ENCODE measurements at places on chromosomes 1 and 21.

DNA sequence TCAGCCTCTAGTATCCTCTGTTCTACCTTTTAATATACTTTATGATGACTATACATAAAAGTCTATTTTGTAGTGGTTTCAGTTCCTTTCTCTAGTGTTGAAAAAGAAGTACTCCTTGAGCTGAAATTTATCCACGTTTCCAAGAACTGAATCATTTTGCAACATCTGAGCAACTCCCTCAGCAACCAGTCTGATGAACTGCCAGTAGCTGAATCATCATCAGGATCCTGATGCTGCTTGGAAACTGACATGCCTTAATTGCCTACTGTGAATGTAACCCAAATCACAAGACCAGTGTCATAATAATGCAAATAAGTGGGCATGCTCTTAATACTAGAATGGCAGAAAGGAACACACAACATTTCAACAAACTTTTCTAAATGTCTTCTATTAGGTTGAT, 103.3 kb downstream of the CYYR1 start:
- DNase-seq = no peak

GRCh38 chr1:14924455-14925331, 228.9 kb upstream of the TMEM51 start:
- peak; percentile 21 for DNase-seq

GRCh38 chr1:4973341-4973740, 318.9 kb downstream of the AJAP1 start:
- no peak for DNase-seq

DNA sequence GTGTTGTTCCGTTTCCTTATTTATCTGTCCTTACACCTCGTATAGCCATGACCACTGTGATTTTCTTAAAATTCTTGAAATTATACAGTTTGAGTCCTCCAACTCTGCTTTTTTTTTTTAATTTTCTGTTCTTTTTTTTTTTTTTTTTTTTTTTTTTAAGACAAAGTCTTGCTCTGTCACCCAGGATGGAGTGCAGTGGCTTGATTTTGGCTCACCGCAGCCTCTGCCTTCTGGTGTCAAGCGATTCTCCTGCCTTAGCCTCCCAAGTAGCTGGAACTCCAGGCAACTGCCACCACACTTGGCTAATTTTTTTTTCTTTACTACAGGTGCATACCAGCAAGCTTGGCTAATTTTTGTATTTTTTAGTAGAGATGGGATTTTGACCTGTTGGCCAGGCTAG, 48.9 kb downstream of the DIP2A start:
- no peak for DNase-seq

DNA sequence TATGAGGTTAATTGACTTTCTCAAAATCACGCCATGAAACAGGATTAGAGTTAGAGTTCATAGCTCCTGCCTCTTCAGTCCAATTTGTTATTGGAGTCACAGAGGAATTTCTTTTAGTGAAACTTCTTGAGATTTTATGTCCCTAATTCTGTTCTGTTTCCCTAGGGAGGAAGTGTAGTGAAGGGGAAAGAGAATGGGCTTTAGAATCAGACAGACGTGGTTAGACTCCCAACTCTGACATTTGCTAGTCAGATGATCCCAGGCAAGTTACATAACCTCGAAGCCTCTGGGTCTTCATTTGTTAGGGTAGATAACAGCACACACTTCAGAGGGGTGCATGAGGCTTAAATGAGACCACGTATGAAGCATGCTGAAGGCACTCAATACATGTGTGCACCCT, 83.9 kb downstream of the ASTN1 start:
- DNase-seq = no peak

DNA sequence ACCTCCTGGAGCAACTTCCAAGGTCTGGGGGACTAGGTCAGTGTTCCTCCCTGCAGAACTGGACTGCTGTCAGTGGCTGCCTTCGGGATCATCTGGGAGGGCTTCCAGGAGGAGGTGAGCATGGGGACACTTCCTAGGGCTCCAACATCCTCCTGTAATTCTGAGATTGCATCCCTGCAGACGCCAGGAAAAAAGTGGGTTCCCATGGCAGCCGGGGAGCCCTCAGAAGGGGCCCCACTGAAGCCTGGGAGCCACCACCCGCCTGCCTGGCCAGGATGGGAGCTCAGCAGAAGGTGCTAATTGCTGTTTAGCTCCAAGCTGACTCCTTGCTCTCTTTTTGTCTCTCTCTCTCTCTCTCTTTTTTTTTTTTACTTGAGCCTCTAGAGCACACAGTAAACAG, 16.1 kb upstream of the ARF1 start:
- DNase-seq = no peak

GRCh38 chr1:92399076-92399475, 87.6 kb downstream of the GFI1 start:
- no peak for DNase-seq

DNA sequence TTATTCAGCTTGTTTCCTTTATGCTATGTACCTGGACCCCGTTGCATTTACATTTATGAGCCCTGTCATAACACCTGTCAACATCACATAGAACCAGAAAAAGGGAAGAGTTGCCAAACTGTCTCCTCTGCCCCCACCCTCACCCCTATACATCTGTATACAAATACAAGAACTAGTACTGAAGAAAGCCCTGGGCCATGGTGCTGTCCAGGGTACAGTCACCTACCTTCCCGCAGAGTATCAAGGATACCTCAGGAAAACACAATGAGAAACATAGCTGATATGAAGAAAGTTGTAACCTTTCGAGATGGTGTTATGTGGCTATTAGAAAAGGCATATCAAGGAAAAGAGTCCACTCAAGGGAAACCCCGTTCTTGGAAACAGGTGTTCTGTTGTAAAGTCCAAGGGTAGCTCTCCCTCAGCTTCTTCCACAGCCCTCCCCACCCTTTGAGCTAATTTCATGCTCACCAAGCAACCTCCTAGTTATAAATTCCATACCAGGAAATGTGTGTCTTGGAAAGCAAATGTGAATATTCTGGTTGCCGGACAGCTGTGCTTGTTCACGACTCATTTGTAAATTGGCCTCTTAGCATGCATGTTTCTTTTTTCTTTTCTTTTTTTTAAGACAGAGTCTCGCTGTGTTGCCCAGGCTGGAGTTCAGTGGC, 16.7 kb upstream of the AVPR1B start:
- DNase-seq = no peak

GRCh38 chr1:47031059-47031458, 7.6 kb downstream of the CYP4X1 start:
- DNase-seq = no peak

GRCh38 chr1:175629318-175629694, 114.1 kb downstream of the TNR start:
- DNase-seq = no peak

DNA sequence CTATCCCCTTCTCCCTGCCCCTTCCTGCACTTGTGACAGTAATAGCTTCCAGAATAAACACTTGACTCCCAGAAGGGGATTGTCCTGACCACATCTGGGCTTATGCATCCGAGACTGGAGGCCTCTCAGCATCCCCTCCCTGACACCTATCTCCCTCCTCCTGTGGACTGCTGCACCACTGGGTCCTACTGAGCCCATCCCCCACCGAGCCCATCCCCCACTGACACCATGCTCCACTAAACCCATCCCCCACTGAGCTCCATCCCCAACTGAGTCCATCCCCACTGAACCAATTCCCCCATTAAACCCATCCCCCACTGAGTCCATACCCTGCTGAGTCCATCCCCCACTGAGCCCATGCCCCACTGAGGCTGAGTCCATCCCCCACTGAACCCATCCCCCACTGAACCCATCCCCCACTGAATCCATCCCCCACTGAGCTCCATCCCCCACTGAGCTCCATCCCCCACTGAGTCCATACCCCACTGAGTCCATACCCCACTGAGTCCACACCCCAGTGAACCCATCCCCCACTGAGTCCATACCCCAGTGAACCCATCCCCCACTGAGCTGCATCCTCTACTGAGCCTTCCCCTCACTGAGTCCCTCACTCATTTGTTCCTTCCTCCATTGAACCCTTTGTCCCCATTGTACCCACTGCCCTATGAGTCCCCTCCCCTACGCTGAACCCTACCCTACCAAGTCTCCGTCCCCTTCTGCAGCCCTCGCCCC, 5.6 kb downstream of the PDZK1IP1 start:
- DNase-seq = no peak

GRCh38 chr1:40593449-40594186, 62.2 kb downstream of the ZNF684 start:
- DNase-seq = no peak

GRCh38 chr1:93223023-93223675, 42.6 kb downstream of the CCDC18 start:
- DNase-seq = no peak

DNA sequence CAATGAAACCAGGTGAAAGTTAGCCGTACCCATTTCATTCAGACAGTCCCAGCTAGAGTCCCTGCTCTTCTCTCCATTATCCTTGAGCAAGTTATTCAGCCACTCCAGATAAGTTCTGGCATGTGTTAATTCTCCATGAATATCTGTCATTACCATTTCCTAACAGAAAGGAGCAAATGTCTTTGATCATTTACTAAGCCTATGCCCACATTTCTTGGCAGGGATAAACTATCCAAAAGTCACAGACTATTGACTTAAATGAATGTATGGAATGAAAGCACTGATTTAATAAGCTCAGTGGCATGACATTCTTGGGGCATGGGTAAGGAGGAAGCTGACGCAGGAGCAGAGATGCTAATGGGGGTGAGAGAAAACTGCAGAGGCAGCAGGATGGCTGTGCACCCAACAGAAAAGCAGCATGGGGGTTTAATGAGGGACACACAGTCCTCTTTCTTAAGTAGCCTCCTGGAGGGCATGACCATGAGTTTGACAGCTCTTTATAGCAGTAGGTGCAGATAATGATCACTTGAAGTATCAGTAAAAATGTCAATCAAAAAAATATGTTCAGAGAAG, 17.6 kb upstream of the DHCR24 start:
- DNase-seq = no peak

DNA sequence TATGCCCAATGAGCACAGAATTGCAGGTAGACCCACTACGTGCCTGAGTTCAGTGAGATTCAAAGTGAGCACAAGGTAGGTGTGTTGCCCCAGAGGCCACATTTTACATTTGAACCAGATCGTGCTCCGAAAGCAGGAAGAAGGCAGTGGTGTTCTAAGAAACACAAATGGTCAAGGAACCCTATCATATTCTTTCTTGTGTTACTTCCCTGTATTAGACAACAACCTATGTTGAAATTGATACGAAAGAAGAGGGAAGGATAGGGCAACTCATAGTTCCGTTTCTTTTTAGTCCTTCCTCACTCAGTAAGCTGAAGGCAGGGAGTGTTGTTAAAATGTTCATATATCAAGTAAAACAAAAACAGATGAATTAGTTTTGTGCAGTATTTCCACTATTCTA, 33.9 kb downstream of the OLFML2B start:
- DNase-seq = no peak

- DNase-seq = no peak
Observed at GRCh38 chr1:117142200-117142599, 20.7 kb upstream of the TRIM45 start.

DNA sequence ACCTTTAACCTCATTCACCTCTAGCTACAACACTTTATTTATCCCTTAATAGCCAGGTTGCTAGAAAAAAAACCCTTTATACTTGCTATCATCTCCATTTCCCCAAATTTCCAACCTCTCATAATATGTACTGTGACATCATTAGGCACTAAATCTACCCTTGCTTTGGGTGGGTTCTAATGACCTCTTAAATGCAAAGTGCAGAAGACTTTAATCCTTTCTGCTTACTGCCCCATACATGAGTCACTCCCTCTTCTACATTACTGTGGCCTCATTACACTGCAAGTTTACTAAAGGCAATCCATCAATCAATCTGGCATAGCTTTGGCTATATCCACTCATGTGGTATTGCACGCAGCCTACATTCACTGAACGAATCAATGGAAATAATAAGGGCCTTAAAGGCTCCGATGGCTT, 353.3 kb downstream of the SMYD3 start:
- no peak for DNase-seq

GRCh38 chr1:160755911-160756848, 17.1 kb downstream of the SLAMF7 start:
- no peak for DNase-seq

DNA sequence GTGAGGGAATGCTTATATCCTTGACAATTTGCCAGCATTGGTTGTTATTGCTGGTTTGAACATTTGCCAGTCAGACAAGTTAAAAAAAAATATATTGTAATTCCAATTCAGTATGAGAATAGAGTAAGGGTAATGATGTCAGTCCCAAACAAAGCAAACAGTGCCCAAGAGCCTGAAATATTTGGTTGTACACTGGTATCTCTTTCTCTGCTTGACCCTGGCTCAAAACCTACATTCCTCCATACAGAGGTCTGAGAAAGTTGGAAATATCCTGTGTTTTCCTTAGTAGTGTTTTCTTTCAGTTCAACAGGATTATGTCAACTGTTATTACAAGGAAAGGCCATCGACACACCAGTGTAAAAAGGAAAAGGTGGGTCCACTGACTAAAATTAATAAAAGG, 145.6 kb downstream of the MRPL39 start:
- no peak for DNase-seq

- peak; percentile 21 for DNase-seq
Observed at GRCh38 chr1:6601923-6602668, 573 bp downstream of the KLHL21 start.

DNA sequence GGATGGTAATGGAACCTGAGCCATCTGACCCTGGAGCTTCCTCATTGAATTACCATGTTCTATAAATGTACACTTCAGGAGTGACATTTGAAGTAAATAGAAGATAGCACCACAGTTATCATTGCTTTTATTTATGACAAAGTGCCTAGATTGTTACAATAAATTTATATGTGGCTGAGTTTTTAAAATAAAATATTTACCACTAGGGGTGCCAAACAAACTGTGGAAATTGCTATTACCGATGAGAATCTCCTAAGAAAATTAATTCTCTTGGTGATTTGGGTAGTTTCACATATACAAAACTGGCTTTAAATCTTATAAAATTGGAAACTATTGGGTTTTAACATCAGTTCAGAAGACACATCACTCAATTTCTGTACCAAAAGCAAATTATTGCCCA, 1.4 kb upstream of the TNR start:
- no peak for DNase-seq

GRCh38 chr1:17197696-17198095, 7.2 kb upstream of the PADI1 start:
- no peak for DNase-seq

DNA sequence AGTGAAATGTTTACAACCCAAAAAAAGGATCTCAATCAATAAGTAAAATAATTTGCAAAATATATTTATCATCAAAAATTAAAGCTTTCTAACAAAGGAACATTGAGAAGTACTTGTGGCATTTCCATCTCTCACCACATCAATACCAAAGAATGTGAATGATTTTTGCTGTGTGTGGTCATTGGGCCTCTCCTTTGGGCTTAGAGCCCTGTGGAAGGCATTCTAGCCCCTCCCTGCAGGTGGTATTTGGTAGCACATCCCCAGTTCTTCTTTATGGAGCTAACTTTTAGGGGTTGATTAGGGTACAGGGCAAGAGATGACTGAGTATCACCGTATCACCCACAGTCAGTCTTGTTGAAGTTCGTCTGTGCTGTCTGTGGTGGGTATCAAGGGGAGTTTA, 294.1 kb upstream of the SGIP1 start:
- no peak for DNase-seq

DNA sequence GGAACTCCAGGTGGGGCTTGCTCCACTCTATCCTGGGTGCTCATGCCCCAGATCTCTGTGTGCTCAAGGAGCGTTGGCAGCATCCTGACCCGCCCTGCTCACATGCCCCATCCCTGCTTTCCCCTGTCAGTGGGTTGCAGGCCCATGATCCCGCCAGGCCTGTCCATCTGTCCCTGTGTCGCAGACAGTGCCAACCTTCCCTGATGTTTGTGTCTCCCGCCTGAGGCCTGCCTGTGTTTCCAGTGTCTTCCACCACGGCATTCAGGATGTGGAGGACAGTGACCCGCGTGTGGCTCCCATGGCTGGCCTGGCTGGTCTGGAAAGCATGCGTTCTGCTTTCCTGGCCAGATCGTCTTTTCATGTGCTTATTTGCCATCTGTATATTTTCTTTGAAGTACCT, 82.9 kb downstream of the PCBP3 start:
- DNase-seq = peak; percentile 39
